Stimulated activated CD4-positive, alpha-beta T cell treated with anti-CD3 and anti-CD28 coated beads, Interleukin-1b, Interleukin-23, amount 100 ng/mL, for 24 hours (primary cell): ENCODE measurements at places on chromosomes 11 and 22.
A peak's percentile ranks its signal among the peaks of the same experiment; 100 is the strongest.

DNA sequence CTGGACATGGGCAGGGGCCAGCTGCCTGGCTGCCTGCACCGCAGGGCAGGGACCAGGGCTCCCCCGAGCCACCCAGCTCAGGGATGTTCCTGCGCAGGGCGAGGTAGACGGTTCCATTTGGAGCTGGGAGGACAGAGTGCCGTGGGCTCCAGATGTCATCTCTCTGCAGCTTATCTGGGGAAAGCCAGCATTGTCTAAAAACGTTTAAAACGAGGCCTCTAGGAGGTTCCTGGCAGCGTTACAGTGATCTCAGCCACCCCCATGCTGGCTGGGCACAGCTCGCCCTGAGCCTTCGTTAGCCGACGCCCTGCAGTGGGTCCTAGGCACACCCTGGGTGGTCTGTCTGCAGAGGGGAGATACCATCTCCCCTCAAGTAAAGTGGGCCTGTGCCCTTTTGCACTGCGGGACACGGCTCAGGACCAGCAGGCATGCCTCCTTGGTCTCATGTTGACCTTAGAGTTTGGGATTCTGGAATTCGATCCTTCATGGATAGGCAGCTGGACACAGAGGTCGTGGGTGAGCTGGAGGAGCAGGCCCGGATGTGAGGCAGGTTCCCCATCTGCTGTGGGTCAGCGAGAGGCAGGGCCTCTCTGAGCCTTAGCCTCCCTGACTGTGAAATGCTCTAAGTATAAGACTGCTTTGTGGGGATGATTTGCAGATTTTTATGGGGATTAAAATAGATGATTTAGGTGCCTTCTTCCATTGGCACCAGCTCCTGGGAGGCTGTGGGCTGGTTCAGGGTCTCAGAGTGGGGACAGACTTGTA is 14.1 kb downstream of the SYNGR1 start:
- no peak for DNase-seq

DNA sequence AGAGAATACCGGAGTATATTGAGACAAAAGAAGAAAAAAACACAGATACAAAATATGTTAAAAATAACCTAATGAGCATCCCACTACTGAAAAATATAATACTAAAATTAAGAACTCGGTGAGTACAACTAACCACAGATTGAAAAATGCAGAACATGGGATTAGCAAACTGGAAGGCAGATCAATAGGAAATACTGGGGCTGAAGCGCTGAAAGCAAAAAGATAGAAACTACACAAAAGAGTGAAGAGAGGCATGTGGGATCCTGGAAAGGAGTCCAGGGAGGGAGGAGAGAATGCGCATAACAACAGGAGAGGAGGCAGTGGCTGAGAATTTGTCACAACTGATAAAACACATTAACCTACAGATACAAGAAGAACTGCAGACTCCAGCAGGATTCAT is 159.3 kb downstream of the EFCAB6 start:
- no peak for DNase-seq

- no peak for DNase-seq
Observed at GRCh38 chr22:22408731-22409696, 99.5 kb downstream of the ZNF280B start.

- DNase-seq, result peak; percentile 15
Observed at GRCh38 chr22:46561435-46561905, 24.1 kb upstream of the CELSR1 start.

DNA sequence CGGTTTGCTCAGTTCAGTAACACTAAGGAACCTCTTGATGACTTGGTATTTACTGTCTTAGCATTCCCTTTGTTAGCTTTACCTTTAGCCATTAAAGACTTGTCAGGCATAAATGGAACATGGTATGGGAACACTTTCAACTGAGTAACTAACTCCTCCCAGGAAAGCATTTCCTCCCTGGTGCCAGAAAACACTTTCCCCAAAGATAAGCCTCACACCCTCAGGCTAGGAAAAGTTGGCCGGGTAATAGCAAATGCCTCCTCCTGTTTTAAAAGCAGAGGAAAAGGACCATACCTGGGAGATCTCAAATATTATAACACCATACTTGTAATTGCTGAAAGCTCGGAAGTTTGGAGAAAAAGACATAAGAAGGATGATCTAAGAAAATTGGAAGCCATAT is 12.0 kb downstream of the KCNJ11 start:
- DNase-seq, result no peak

GRCh38 chr11:18229501-18229900 is 7.1 kb downstream of the SAA4 start:
- no peak for DNase-seq
